H9 (cell line): ENCODE measurements at places on chromosomes 13 and 19.

GRCh38 chr13:95360464-95361097, 59.3 kb upstream of the ABCC4 start:
- DNase-seq = no peak

- no peak for DNase-seq
These were observed 38.4 kb downstream of the BRD4 start for GRCh38 chr19:15293781-15294491.

GRCh38 chr19:42066075-42066754, 3.8 kb downstream of the GRIK5 start:
- peak; percentile 68 for DNase-seq

GRCh38 chr13:61654481-61654880, 238.8 kb upstream of the PCDH20 start:
- DNase-seq = no peak
